ENCODE measurements at places on chromosomes 4 and X. TPM values are rescaled to one million over a fixed set of nuclear protein-coding genes. Genes with fewer than 3 reads are reported as not detected.

DNA sequence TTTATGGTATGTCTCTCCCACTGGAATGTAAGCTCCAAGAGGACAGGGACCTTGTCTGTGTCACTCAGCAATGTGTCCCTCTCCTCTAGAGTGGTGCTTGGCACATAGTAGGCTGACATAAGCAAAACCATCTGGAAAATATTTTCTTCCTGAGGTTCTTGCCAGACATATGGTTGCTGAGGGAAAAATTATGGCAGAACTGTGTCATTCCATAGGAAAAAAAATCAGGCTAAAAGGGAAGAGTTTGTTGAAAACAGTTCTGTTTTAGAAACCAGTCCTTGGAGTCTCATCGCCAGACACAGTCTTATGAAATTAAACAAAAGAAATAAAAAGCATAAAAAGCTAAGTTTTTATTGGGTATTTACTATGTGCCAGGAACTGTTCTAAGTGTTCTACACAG is 60.9 kb downstream of the RTL9 start:
- no peak overlapping the region for H3K27ac ChIP-seq
- H3K36me3 ChIP-seq: no peaks in the 10 kb centered on the region
- H3K4me1 ChIP-seq: peaks cover 5% of the 10 kb centered on the region
- no peak overlapping the region for H3K4me3 ChIP-seq
- H3K27me3 ChIP-seq: no peaks in the 10 kb centered on the region

Gene ATP1B4
- not detected for total RNA-seq

DNA sequence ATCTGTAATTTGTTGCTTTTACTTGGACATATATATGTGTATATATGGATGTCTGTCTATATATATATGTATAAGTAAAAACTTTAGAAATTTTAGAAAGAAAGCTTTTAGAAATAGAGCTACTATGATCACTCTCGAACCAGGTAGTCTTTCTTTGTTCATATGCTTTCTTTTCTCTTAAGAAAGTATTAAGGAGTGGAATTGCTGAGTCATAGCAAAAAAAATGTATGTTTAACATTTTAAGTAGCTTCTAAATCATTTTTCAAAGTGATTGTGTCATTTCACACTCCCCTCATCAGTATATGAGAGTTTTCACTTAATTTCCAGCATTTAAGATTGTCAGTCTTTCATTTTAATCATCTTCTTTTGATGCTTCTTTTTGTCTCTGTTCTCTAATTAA is 447.9 kb upstream of the TECRL start:
- no peaks in the 10 kb centered on the region for H3K36me3 ChIP-seq
- H3K4me1 ChIP-seq: no peaks in the 10 kb centered on the region
- no peak overlapping the region for H3K4me3 ChIP-seq
- H3K27ac ChIP-seq: no peak overlapping the region

Gene CMC4
- total RNA-seq: 5.3 TPM
